ENCODE measurements at places on chromosomes 12 and 14.

DNA sequence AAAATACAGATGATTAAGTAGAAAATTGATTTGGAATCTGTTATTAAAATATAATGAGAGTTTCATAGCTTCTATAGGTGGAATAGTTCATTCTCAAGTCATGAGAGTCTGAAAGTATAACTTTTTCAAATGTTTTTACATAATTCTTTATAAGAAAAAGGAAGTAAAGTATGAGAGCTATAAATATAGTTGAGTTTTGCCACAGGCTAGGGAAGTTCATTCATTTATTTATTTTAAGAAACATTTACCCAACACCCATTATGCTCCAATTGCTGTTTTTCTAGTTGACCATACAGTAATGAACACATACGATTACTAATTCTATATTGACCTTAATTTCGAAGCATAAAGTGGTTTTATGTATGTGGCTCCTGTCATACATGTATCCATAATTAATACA, 24.8 kb downstream of the LRRIQ1 start:
- DNase-seq, result no peak

- no peak for DNase-seq
Observed at GRCh38 chr14:98168211-98168985, 1103.6 kb downstream of the BCL11B start.

GRCh38 chr14:70995671-70996070, 88.4 kb downstream of the PCNX1 start:
- DNase-seq, result no peak

DNA sequence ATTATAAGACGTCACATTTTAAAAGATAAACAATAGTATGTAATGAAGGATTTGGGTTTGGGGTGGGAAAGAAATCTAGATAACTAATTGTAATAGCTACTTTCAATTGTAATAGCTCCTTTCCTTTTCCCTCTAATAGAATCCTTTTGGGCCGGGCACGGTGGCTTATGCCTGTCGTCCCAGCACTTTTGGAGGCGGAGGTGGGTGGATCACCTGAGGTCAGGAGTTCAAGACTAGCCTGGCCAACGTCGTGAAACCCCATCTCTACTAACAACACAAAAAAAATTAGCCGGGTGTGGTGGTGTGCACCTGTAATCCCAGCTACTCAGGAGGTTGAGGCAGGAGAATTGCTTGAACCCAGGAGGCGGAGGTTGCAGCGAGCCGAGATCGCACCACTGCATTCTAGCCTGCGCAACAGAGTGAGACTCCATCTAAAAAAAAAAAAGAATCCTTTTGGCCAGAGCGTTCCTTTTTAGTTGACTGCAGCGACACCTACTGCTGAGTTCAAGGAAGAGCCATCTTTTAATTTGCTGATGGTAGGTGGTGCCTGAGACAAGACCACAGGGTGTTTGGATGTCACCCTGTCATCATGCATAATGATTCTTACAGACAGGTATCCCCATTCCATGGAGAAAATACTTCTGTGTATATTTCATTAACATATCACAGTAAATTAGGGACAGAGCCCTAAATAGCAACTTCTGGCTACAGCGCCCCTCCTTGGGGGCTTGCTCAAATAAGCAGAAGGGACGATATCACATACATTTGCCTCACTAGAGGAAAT, 79.5 kb downstream of the ARMH4 start:
- DNase-seq, result peak; percentile 26

- no peak for DNase-seq
Observed at GRCh38 chr14:78363008-78363407, 192.8 kb downstream of the NRXN3 start.

- DNase-seq, result peak; percentile 20
Observed at GRCh38 chr12:3772380-3772779, 19.5 kb upstream of the CRACR2A start.

DNA sequence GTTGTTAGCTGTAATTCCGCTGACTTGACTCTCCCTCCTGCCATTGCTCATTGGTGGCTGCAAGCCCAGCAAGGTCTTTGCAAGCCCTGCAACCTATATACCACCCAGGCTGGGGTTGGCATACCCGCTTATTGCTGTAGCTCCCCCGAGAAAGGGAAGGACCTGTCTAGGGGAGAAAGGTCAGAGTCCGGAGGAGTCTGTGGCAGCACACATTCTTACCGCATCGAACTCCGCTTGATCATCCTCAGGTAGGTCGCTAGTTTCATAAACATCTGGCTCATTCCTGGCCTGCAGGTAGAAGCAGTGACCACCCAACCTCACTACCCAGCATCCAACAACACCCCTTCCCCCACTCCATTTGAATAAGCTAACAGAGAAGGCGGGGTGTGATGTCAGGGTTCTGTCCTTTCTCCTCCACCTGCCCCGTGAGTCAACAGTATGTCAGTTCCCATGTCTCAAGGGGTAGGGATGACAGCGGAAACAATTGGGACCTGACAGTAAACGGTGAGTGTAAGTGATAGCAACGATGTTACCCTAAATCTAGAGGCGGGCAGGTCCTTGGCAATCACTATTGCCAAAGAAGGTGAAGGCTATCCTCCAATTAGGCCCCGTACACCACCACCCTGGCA, 1.1 kb downstream of the DCTN2 start:
- DNase-seq, result no peak

Data from HS-27A (cell line).